Right lobe of liver (tissue), 6 donors: ENCODE measurements at places on chromosomes 4 and X. TPM values are rescaled to one million over a fixed set of nuclear protein-coding genes. Genes with fewer than 3 reads are reported as not detected.

The DNAJB14 gene
- 12.2 TPM for total RNA-seq

The H2AZ1 gene
- total RNA-seq, result 32.7 TPM

The LONRF3 gene
- total RNA-seq, result 13.1 TPM

The RBMXL3 gene
- not detected for total RNA-seq

The FAM47E gene
- 3.0 TPM for total RNA-seq

The KLHL13 gene
- 1.4 TPM for total RNA-seq
